ENCODE measurements at places on chromosomes 3 and 15.

- DNase-seq: no peak
These were observed 492 bp upstream of the HIGD1A start for GRCh38 chr3:42804831-42805132.

GRCh38 chr15:99706557-99707303, 26.5 kb downstream of the LYSMD4 start:
- DNase-seq: no peak

- DNase-seq: peak; percentile 67
These were observed 22.4 kb downstream of the HPS3 start for GRCh38 chr3:149151843-149152242.

GRCh38 chr15:77853910-77854309, 221.2 kb upstream of the LINGO1 start:
- no peak for DNase-seq

- DNase-seq: no peak
These were observed 178.8 kb downstream of the OPA1 start for GRCh38 chr3:193771653-193772421.

DNA sequence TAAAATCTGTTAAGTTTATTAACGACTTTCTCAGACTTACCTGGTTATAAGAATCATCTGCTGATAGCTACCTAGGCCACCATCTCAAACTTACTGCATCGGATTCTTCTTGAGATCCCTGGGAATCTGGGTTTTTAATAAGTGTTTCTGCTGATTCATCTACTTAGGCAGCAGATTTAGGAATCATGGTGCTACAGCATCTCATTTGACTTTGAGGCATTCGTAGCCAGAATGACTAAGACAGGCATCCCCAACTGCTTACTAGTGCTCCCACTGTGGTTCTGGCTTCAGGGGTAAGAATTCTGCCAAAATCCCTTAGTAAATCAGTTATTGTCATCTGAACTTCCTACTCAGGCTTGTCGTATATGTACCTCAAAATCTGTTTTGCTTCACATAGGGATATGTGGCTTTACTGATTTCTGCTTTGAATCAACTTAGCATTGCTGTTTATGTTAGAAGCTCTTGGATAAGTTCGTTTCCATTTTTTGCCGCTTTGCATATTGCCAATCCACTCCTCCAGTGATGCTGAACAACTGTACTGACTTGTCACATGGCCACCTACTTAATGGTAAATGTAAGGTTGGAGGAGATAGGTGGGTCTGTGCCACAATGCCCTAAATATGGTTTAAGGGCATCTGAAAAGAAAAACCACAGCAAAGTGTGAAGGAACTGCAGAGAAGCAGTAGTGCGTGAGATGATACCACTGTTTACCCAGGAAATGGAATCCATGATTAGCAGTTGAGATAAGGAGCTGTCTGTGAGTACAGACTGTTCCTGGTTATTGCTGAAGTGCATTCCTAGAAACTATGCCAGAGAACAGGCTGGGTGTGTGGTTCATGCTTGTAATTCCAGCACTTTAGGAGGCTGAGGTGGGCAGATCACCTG, 60.3 kb downstream of the MAP6D1 start:
- DNase-seq: no peak
